ENCODE measurements at places on chromosomes 2 and 18.

GRCh38 chr2:117703858-117704257, 110.6 kb upstream of the DDX18 start:
- ATAC-seq, result no peak

GRCh38 chr2:68709421-68709911, 25.1 kb upstream of the ARHGAP25 start:
- peak; percentile 97 for ATAC-seq

DNA sequence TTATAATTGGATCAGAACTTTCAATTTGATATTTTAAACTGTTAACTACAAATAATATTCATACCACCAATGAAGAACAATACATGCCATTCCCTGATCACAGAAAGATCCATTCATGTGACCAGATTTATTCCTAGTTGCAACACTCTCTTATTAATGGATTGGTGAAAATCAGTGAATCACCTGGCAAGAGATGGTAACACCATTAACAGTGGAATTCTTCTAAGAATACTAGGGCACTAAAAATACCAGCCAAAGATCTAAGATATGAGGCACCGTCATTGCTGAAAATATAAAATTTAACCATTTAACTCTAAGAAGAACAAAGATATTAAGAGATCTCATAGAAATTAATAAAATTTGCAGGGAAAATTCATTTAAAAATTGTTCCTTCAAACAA, 58.1 kb downstream of the MAP4K3 start:
- ATAC-seq, result no peak

- ATAC-seq, result peak; percentile 82
Measured at GRCh38 chr2:38178556-38179419, 102.8 kb upstream of the CYP1B1 start.

DNA sequence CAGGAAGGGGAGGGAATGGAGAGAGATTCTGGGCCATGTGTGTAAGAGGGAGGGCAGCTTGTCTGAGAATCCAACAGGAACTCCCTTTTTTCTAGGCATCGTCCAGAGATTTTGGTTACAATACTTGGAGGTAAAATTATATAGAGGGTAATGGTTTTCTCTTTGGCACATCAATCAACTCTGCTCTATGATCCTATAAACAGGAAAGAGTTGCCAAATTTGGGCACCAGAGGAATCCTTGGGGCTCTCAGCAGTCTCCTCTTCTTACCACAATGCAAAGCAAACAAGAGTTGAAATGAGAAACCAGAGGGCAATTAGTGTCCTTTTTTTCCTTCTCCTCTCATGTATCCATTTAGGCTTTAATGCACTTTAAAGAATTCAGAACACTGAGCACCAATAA, 243.4 kb downstream of the SLC8A1 start:
- no peak for ATAC-seq

GRCh38 chr2:64558445-64559081, 34.4 kb downstream of the AFTPH start:
- ATAC-seq, result no peak
